Bronchial epithelial cell (primary cell): ENCODE measurements at places on chromosomes 2 and 18. TPM values are rescaled to one million over a fixed set of nuclear protein-coding genes. Genes with fewer than 3 reads are reported as not detected.

RUFY4 gene
- not detected in 2 replicates for total RNA-seq

- DNase-seq = peak; percentile 86
Observed at GRCh38 chr2:11370377-11371091, 26.1 kb upstream of the ROCK2 start.

DNA sequence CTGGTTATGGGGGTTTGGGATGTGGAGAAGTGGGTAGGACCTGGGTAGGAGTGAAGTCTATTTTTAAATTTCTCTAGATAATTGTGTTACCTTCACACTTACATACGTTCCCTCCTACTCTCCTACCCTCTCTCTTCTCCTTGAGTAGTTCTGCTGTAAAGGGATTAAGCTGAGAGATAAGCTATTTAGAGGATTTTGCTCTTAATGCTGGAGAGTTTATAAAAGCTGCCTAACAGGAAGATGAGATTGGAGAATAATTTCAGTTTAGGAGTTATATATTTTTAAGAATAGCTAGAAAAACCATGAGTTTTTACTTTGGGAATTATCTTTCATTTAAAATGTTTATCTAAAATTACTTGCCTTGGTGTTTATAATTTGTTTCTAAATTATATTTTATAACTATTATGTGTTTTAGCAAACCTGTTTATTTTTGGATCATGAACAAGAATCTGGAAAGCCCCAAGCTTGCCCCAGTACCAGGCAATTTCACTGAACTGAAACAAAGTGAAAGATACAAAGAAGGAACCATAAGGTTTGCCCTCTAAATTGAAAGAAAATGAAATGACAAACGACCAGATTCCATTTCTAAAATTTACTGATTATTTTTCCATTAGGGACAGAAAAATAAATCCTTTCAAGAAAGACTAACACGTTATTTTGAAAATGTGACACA is 101.5 kb downstream of the ZNF532 start:
- no peak for DNase-seq

GRCh38 chr2:205245652-205246051 is 436.6 kb upstream of the NRP2 start:
- peak; percentile 5 for DNase-seq

GRCh38 chr18:34339155-34339554 is 114.4 kb upstream of the NOL4 start:
- no peak for DNase-seq

- DNase-seq = peak; percentile 51
Observed at GRCh38 chr2:174577967-174578589, 19.5 kb downstream of the WIPF1 start.

DNA sequence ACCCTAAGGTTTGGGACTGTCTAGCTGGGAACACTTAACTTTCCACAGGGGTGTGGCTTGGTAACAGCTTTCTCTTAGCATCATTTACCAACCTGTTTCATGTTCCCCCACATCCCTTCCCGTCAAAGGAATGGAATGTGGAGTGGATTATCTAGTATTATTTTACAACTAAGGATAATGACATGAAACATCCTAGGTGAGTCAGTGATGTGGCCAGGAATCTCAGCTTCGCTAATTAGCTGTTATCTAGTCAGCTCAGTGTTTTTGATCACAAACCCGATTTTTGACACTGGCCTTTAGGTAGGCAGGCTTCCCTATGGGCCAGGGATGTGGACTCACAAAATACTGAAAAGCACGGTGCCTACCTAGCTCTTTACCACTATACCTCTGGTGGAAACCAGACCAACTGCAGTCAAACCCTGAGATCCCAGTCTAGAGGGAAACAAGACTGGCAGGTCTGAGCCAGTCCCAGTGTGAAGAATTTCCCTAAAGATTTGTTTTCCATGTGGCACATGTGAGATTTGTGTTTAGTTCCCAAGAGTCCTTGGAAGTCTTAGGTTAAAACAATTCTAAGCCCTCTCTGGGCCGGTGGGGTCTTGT is 2.8 kb upstream of the NRP2 start:
- peak; percentile 85 for DNase-seq

- DNase-seq = peak; percentile 64
Observed at GRCh38 chr2:74448771-74449170, 6.1 kb upstream of the INO80B start.

- peak; percentile 39 for DNase-seq
Observed at GRCh38 chr2:226050822-226051221, 651.3 kb downstream of the NYAP2 start.

GRCh38 chr18:811182-811891 is 705 bp downstream of the YES1 start:
- peak; percentile 13 for DNase-seq

DNA sequence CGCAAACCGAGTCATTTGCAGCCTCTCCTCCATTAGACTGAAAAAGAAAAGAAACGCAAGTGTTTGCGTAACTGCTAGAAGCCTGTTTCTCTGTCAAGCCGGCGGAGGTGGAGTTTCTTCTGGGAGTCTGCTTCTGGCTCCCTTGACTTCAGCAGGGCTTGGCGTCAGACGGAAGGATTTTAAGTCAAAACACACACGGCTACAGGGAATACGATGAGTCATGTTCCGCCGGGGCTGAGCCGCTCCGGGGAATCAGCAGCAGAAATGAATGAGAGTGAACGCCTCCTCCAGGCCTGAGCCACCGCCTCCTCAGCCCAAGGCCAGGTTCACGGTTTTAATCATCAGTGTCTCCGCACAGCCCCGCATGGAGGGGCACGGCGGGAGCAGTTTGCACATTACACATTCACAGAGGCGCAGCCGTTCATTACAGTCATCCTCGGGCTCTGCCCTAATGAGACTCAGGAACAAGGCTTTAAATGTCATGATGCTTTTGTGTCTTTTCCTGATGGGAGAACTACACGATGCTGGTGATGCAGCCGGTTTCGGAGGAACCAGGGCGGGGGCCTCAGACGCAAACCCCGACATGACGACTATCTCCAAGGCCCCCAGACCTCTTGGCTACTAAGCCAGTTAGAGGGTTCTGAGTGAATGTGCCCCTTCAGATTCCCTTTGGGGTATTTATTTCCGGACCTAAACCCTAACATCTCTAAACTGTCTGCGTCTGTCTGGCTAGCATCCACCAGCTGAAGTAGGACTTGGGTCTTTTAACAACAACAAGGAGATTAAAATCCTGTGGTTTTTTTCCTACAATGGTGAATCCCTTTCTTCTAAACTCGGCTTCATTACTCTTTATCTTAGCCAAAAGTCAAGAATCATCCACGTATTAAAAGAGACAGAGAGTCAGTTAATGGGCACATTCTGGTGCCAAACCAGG is 11.1 kb upstream of the SCG2 start:
- peak; percentile 96 for DNase-seq

DNA sequence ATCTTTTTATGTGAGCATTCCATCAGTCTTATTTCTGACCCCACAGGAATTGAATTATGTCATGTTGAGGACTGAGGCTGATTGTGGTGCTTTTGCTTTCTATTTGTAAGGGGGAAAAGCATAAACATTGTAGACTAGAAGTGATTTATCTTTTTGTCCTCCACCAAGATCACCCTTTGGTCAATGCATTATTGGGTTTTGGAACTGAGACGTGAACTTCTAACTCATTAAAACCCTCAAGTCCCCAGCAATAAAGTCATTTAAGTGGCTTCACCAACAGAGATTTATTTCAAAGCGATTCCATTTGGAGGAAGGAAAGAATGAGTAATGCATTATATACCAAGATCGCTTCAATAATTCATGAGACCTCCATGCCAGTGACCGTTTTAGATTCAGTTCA is 75.5 kb upstream of the TXNDC2 start:
- no peak for DNase-seq
